ENCODE measurements at places on chromosomes 13 and 19.

- DNase-seq: no peak
Measured at GRCh38 chr19:3580156-3580934, 4.9 kb upstream of the GIPC3 start.

DNA sequence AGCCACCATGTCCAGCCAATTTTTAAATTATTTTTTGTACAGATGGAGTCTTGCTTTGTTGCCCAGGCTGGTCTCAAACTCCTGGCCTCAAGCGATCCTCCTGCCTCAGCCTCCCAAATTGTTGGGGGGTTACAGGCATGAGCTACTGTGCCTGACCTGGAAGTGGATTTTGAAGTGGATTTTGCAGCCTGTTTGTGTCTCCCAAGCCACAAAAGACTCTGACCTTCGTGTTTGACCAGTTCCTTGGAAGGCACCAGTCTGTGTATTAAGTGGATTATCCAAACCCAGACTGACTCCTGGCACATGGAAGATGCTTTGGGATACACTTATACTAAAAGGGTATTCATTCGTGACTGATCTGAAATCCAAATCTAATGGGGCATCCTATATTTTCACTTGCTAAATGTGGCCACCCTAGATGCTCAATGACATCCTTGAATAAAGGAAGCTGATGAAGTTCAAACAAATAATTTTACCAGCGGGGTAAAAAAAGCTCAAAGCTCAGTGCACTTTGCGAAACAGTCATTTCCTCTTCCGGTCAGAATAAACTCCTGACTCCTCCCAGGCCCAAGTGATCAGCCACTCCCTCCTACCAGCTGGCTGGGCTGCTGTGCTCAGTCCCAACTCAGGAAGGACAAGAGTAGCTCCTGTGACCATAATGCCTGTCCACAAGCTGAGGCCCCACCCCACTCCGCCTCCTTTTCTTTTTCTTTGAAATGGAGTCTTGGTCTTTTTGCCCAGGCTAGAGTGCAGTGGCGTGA lies 32.6 kb upstream of the GATAD2A start:
- DNase-seq: peak; percentile 29

DNA sequence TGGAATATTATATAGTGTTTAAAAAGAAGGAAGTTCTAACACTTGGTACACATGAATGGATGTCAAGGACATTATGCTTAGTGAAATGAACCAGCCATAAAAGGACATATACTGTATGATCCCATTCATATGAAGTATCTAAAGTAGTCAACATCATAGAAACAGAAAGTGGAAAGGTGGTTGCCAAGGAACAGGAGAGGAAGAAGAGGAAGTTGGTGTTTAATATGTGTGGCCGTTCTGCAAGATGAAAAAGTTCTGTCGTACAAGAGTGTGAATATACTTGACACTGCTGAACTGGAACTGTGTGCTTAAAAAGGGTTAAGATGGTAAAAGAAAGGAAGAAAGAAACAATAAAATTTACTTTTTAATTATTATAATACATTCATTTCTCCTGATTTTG lies 33.1 kb upstream of the C1QTNF9 start:
- no peak for DNase-seq

DNA sequence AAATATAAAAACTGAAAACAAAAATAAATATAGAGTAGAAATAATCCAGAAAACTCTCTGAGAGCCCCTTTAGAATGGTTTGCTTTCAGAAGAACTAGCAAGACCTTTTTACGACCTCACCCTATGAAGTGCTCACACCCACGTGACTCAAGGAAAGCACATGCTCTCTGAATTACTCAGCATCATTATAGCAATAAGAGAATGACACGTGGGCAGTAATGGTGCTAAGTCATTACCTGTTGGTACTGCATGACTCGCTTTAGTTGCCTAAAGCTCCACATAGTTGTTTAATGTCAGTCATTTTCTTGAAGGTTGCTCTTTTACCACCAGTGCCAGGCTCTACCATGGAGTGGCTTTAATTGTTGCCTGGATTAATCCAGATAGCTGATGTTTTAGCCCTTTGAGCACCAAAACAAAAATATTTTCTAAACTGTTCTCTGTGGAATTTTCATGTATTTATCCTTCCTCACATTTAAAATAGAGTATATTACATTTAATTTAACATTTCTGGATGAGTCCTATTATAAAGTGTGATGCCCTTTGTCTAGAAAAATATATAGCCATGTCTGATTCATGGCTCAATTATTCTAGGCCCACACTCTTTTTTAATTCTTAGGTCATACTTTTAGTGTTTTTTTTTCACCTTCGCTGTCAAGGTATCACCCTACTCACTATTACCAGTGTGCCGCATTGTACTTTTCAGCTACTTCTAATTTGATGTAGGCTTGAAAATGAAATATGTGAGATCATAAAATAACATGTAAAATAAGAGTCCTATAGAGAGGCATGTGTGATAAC lies 56.8 kb downstream of the THSD1 start:
- DNase-seq: peak; percentile 25

- DNase-seq: peak; percentile 67
Measured at GRCh38 chr19:42199440-42200115, 17.9 kb downstream of the DEDD2 start.

GRCh38 chr13:40083841-40084240 lies 428.4 kb downstream of the COG6 start:
- DNase-seq: no peak

DNA sequence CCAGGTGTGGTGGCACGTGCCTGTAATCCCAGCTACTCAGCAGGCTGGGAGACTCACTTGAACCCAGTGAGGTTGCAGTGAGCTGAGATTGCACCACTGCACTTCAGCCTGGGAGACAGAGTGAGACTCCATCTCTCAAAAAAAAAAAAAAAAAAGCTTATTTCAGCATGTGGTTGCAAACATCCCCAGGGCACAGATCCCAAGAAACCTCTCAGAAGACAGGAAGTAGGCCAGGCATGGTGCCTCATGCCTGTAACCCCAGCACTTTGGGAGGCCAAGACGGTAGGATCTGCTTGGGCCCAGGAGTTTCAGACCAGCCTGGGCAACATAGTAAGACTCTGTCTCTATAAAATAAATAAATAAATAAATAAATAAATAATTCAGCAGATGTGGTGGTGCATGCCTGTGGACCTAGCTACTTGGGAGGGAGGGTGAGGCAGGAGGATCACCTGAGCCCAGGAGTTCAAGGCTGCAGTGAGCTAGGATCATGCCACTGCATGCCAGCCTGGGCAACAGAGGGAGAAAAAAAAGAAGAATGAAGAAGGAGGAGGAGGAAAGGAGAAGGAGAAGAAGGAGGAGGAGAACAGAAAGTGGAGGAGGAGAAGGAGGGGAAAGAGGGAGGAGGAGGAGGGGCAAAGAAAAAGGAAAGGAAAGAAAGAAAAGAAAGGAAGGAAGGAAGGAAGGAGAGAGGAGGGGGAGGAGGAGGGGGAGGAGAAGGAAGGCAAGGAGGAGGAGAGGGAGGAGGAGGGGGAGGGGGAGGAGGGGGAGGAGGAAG lies 4.3 kb upstream of the LRRC8E start:
- DNase-seq: no peak

DNA sequence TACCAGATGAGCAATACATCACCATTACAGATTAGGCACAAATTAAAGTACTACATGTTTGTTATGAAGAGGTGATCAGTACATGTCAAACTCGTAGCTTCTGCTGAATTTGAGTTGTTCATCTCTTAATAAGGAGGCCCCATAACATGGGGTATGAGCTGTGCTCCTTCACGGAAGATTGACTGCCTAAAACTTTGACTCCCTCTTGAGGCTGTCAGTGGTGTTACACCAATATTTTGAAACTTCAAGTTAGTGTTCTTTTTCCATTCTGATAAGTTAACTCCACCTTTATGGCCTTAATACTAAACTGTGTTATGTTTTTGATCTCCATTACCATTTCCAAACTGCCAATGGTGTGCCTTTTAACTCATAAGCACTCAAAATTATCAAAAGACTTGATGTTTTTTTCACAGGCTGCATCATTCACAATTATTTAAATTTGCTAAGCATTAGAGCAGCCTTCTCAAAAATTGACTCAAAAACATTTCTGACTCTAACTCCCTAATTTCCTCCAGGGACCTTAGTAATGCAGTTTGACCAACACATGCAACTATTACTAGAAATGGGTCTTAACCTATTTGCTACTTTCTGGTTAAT lies 1591.5 kb downstream of the PCDH9 start:
- DNase-seq: no peak
